Activated T-cell treated with anti-CD3 and anti-CD28 coated beads for 24 hours (primary cell): ENCODE measurements at places on chromosomes 11 and 22.
A peak's percentile ranks its signal among the peaks of the same experiment; 100 is the strongest.

DNA sequence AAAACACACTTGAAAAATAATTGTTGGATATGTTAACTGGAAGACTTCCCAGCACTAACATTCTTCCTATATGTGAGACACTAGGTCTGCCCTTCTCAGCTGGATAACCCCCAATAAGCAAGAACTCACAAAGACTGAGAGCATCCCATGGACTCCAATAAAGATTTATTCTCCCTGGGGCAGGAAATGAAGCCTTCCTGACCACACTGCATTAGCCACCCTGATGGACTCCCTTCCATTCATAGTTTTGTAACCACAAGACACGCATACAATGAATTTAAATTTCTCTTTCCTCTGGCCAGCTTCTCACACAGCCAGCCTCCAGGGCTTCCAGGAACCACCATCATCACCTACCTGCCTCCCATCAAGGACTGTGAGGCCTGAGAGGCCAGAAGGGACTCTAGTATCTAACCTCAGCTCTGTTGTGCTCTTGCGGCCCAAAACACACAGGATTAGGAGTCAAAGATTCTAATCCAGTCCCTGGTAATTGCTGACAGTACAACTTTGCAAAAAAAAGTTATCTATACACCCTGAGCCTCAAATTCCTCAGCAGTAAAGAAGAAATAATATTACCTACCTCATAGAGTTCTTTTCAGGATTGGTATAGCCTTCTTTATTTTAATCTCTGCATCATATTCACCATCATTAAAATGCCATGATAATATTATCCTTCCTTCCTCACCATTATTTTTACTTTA is 45.6 kb upstream of the GDPD4 start:
- DNase-seq, result no peak

- no peak for DNase-seq
These were observed 11.4 kb downstream of the LPXN start for GRCh38 chr11:58564231-58564630.

DNA sequence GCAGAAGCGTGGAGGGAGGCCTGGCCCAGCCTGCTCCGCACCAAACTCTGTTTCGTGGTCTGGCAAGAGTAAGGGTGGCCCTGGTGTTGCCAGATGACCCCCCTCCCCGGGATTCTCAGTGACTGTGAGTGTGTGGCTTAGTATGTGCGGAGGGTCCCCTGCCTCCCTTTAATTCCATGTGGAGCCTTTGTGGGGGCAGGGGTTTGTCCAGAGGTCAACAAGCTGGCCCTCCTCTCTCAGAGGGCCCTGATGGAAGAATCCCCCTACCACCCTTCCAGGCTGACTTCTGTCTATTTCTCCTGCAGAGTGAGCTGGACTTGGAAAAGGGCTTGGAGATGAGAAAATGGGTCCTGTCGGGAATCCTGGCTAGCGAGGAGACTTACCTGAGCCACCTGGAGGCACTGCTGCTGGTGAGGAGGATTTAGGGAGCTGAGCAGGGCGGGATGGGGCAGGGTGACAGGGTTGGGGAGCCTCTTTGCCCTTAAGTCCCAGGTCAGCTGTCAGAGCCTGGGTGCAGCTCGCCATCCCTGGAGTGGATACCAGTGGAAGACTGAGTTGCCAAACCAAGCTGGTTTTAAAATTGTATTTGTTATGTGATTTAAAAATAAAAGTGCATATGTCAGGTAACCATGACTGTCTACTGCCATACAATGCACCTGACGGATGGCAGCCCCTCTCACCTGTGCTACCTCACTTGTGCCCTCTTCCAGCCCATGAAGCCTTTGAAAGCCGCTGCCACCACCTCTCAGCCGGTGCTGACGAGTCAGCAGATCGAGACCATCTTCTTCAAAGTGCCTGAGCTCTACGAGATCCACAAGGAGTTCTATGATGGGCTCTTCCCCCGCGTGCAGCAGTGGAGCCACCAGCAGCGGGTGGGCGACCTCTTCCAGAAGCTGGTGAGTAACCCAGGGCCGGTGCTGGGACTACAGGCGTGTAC is 80.6 kb downstream of the BCR start:
- no peak for DNase-seq

DNA sequence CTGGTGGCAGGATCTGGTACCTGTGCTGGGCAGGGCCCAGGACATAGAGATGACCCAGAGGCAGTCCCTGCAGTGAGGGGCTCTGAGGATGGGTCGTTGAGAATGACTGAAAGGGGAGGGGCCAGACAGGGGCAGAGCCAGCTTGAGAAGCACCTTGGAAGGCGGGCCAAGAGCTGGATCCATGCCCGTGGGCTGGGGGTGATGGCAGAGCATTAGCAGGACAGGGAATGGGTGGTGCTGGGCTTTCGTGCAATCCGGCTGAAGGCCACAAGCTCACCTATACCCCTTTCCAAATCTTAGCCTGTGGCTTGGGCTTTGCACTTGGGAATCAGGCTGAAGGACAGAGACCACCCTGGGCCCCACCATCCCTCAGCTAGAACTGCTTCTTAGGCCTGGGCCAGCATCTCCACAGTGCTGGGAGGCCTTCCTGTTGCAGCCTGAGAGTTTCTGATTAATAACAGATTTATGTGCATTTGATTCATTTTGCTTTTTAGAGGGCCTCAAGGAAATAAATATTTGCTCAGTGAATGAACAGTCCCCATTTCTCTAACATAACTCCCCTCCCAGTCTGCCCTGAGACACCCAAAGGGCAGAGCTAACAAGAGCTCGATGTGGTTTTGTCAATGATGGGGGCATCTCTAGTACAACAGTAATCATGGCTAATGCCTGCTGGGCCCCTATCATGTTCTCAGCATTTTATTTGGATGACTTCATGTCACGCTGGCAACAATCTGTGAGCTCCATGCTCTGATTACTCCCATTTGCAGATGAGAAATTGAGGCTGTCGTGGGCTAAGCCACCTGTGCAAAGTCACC is 39.3 kb downstream of the RIBC2 start:
- no peak for DNase-seq

DNA sequence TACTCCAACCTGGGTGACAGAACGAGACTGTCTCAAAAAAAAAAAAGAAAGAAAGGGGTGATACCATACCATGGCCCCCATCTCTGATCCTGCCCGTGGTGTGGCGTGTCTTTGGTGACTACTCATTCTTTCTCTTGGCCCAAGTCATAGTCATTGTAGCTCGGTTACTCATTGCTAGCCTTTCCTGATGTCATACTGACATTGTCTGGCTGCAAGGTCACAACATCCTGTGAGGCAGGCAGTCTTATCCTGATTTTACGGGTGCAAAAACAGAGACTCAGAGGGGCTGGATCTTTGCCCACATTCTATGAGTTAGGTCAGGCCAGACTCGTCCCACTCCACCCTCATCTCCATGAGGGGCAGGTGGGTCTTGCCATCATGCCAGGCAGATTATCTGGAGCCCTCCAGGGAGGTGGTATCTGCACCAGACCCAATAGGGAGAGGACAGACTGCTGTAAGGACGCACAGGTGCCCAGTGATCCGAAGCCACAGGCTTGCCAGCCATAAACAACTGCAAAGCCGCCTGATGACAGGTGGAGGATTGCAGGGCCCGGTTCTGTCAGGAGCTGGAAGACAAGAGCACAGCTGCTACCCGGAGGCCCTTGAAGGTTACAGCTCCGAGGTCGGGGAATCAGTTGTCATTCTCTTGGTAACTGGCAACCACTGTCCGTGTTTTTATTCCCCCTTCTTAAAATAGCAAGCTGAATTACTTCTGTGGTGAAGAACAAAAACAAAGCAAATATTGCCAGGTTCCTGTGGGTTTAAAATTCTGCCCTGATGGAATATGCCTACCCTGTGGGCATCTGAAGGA is 13.8 kb downstream of the TOM1 start:
- no peak for DNase-seq

DNA sequence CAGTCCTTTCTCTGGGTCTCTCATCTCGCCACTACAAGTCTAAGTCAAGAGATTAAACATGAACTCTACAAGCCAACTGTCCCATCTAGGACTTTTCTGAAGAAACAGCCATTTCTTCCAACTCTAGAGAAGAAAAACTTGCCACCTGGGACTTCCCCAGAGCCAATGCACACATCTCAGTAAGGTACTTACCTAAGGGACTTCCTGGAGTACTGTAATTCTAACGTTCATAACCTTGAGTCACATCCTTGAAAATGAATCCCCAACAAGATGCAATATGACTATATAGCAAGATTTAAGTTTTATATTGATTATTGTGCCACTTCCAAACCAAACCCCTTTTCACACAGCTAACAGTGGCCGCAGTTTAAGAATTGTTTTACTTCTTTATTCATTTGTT is 11.9 kb upstream of the ISX start:
- DNase-seq, result no peak

DNA sequence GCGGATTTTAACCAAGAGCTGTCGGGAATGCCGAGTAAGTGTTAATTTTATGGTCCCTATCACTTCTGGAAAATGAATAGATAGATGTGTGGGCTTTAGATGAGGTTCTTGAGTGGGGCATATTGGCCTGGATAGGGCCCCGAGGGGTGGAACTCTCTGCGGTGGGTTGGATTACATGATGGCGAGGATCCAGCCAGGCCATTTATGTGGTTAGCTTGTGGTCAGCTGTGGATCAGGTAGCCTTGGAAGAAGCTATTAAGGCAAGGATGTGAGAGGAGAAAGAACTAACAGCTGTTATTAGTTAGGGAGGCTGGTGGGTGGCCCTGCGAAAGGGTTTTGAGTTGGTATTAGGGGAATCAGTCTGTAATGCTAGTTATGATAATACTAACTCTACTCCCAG is 268.4 kb downstream of the NELL1 start:
- no peak for DNase-seq

DNA sequence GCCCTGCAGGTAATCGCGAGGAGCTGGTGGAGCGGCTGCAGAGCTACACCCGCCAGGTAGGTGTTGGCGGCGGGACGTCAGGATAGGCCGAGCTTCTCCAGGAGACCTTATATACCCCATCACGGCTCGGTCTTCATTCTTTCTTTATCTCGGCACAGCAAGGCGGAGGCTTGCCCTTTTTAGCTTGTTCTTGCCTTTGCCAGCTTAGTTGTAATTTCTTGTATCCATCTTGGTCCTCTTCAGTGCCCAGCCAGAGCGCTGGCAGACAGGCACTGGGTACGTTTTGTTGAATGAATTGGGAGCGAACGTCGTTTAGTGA is 459 bp downstream of the SF3B2 start:
- no peak for DNase-seq

- DNase-seq, result no peak
These were observed 12.0 kb downstream of the SPTBN2 start for GRCh38 chr11:66716996-66717395.

GRCh38 chr22:33095661-33096060 is 37.5 kb upstream of the SYN3 start:
- DNase-seq, result no peak

DNA sequence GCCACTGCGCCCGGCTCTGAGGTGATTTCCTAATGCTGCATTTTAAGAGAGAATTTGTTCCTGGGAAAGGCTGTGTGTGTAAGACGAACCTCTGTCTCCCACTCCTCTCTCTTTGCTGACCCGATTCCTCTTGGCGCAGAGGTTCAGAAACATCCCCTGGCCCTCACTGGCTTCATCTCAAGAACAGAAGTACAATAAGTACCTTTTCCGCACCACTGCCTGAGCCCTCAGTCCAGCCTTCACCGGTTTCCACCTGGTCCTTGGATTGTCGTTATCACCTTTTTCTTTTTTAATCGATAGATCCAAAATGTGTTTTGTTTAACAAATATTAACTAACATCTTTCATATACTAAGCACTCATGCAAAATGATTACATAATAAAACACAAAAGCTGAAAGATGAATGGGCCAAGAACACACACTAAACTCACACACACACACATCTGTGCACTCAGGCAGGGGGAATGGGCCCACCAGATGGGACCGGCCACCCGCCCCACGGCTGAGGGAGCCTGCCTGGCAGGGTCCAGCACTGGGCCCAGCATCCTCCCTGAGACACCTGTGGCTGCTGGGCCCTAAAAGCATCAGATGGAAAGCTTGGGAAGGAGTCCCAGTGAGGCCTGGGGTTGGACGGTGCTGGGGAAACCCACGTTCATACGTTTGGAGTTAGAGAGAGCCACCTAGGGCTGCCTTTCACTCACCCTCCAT is 50.4 kb upstream of the A4GALT start:
- no peak for DNase-seq

- DNase-seq, result no peak
These were observed 93.7 kb downstream of the FCHSD2 start for GRCh38 chr11:73048446-73048845.

- no peak for DNase-seq
These were observed 41.1 kb downstream of the LIF start for GRCh38 chr22:30205281-30206115.

GRCh38 chr11:13896175-13896980 is 66.1 kb upstream of the SPON1 start:
- DNase-seq, result no peak

DNA sequence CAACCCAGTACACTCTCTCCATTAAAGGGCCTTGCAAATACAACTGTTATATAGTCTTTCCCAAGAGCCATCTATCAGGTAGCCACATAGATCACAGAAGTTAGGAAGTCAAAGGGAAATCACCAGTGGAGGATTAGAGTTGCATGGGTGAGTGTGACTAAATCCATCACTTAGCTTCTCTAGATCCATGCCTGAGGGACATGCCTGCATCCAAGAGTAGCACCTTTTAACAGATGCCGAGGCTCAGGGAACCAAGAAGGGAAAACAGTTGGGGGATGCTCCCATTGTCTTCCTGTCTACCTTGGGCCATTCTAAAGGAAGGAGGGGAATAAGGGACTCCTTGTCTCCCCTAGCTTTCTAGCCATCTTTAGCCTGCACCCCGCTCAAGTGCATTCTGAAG is 77.9 kb downstream of the XRRA1 start:
- no peak for DNase-seq

DNA sequence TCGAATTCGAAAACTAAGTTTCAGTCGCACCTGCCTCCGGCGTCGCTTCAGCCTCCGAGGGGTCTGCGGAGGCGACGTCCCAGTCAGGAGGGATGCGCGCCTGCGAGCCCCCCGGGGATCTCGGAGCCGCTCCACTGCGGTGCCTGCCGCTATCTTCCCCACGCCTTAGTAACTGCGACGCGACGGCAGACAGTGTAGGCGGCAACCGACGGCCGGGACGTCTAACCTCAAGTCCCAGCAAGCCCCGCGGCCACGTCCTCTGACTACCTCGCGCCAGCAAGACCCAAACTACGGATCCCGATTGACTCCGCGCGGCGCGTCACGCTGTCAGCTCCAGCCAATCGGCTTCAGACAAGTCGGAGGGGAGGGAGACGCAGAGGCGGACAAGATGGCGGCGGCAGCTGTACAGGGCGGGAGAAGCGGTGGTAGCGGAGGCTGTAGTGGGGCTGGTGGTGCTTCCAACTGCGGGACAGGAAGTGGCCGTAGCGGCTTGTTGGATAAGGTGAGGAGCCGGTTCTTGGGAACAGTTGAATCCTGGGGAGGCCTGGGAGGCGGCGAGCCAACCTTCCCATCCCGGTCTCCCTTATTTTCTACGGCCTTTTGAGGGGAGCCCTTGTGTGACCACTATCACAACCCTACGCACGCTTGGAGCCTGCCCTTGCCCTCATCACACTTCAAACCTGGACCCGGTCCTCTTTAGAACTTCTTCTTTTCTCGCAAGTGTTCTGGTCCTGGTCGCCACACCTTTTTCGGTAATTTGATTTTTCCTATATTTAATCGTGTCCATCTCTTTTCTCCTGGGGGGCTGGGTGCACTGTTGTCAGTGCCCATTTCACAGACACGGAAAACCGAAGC is at the start of the genes SPCS2 and XRRA1:
TSS of gene SPCS2 (plus strand) at position 369 of the 855 bp plus-strand sequence. CDS start at position 389, 20 bp downstream.
TSS of gene XRRA1 (minus strand) at position 194 of the 855 bp plus-strand sequence. CDS start 8,213 bp downstream, outside the sequence.
- DNase-seq, result peak; percentile 97
